ENCODE measurements at places on chromosomes 12 and 14.

- no peak for DNase-seq
Measured at GRCh38 chr12:118332511-118332910, 40.2 kb downstream of the TAOK3 start.

DNA sequence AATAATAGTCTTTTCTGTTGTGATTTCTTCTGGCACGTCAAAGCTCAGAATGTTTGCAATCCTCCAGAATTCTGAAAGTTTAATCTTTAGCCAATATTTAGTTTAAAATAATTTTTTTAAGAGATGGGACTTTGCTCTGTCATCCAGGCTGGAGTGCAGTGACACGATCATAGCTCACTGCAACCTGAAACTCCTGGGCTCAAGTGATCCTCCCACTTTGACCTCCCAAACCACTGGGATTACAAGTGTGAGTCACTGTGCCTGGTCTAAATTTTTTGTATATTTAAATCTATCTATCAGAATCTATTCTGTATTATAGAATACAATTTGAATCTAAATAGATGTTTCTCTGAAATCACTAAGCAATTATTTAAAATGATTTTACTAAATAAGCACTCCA, 572.7 kb downstream of the VRK1 start:
- DNase-seq = no peak

DNA sequence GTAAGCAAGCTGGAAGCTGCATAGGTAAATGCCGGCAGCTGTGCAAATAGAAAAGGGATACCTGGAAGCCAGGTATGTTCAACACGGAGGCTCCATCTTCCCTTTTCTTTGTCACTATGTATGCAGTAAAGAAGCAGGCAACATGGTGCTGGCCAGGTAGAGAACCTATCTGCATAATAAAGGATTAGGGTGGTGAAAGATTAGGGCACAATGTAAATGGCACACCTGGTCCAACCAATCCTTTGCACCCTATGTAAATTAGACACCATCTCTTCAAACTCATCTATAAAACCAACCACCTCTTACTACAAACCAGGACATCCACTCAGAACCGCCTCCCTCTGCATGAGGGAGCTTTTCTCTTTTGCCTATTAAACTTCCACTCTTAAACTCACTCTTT, 32.3 kb downstream of the RPS29 start:
- DNase-seq = no peak

- no peak for DNase-seq
Measured at GRCh38 chr12:114381177-114381576, 24.8 kb downstream of the TBX5 start.

GRCh38 chr12:100555722-100556121, 17.8 kb upstream of the GAS2L3 start:
- DNase-seq = no peak

- no peak for DNase-seq
Measured at GRCh38 chr12:52708010-52708409, 4.7 kb upstream of the KRT77 start.

GRCh38 chr14:59360923-59361794, 104.0 kb downstream of the GPR135 start:
- DNase-seq = peak; percentile 53

DNA sequence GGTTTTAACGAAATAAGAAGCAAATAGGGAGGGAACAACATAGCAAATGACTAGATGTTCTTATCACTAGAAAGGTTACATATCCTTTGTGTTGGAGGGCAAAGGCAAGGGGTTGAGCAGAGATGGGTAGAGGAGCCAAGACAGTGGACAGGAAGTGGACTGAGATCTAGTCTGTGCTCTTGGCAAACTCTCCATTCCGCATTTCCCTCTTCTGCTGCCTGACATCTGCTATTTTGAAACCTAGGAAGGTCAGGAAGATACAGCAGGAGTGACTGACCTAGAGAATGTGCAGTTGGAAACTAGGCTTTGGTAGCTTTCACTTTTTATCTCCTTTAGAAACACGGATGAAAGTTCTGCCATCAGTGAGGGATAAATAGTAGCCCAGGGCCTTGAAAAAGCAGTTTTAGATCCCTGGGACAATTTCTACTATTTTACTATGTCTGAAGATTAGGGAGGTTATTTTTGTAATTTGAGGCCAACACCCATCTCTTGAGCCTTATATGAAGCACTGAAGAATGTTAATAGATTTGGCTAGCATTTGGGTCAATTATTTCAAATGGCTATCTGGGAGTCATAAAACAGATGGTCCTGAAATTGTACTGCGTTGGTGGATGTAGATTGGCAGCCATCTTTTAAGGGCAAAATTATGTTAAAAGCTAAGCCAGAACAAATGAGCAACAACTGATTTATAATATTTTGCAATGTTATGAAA, 410.3 kb downstream of the PCNX1 start:
- DNase-seq = no peak

- DNase-seq = no peak
Measured at GRCh38 chr12:131682510-131682895, 28.4 kb upstream of the SFSWAP start.
